Activated CD4-positive, alpha-beta memory T cell treated with anti-CD3 and anti-CD28 coated beads, Interleukin-2, amount 10 ng/mL, durations not matched to agents 7 days and 5 days (primary cell): ENCODE measurements at places on chromosomes 7 and 10. TPM values are rescaled to one million over a fixed set of nuclear protein-coding genes. Genes with fewer than 3 reads are reported as not detected.

- no peak overlapping the region for H3K27ac ChIP-seq
- DNase-seq: no peak
- peaks cover 2% of the 10 kb centered on the region for H3K4me1 ChIP-seq
- no peak overlapping the region for H3K4me3 ChIP-seq
- no peaks in the 10 kb centered on the region for H3K27me3 ChIP-seq
- H3K36me3 ChIP-seq: no peaks in the 10 kb centered on the region
These were observed 45.3 kb downstream of the DLG5 start for GRCh38 chr10:77881222-77881621.

- H3K27ac ChIP-seq: no peak overlapping the region
- DNase-seq: no peak
- H3K27me3 ChIP-seq: no peaks in the 10 kb centered on the region
These were observed 15.6 kb downstream of the ELN start for GRCh38 chr7:74043523-74043951.

DNA sequence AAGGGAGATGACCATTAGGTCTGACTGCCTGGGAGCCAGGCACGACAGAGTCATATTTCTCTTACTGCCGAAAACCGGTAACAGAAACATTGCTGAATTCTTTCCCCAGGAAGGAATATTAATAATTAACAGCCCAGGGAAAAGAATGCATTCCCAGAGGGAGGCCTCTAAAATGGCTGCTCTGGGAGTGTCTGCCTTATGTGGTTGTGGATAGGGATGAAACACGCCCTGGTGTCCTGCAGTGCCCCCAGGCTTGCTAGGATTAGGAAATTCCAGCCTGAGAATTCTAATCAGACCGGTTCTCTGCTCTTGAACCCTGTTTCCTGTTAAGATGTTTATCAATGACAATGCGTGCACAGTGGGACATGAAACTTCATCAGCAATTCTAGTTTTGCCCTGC is 226.7 kb downstream of the GPAM start:
- DNase-seq: no peak
- no peak overlapping the region for H3K27ac ChIP-seq
- no peak overlapping the region for H3K4me3 ChIP-seq
- H3K4me1 ChIP-seq: no peaks in the 10 kb centered on the region

GRCh38 chr7:42395607-42396006 is 158.6 kb upstream of the GLI3 start:
- DNase-seq: no peak
- no peak overlapping the region for H3K4me3 ChIP-seq
- no peaks in the 10 kb centered on the region for H3K36me3 ChIP-seq
- H3K27ac ChIP-seq: no peak overlapping the region

- DNase-seq: no peak
- no peaks in the 10 kb centered on the region for H3K4me1 ChIP-seq
- H3K4me3 ChIP-seq: no peak overlapping the region
- H3K27ac ChIP-seq: no peak overlapping the region
- H3K27me3 ChIP-seq: peaks cover 8% of the 10 kb centered on the region
- H3K36me3 ChIP-seq: no peaks in the 10 kb centered on the region
These were observed 39.1 kb upstream of the DIP2C start for GRCh38 chr10:728603-729002.

HOGA1 gene
- not detected for total RNA-seq
